ENCODE measurements at places on chromosomes 4 and X. TPM values are rescaled to one million over a fixed set of nuclear protein-coding genes. Genes with fewer than 3 reads are reported as not detected.

The ZNF41 gene
- total RNA-seq, result 6.3 TPM

DNA sequence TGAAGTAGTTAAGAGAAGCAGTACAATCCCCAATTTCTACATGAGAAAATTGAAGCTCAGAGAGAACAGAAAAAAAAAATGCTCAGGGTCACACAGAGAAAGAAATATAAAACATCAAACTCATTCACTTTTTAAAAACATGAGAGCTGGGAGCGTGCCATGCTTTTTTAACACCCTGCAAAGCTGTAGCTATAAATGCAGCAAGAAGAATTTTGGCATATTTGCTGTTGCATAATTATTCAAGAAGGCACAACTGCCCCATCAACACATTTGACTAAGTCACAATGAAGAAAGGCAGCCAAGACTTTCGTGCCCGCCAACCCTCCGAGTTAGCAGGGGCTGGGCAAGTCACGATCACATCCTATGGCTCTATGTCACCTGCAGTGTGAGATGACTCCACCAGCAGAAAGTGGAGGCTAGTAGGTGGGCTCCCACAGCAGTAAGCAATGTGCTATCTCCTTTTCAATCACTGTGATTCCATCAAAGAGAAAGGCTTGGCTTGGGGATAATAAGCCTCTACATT, 214.8 kb downstream of the DHX15 start:
- no peak for DNase-seq
- no peak overlapping the region for H3K27ac ChIP-seq
- H3K36me3 ChIP-seq, result no peaks in the 10 kb centered on the region
- H3K4me1 ChIP-seq, result no peaks in the 10 kb centered on the region
- H3K27me3 ChIP-seq, result no peaks in the 10 kb centered on the region
- no peak overlapping the region for H3K4me3 ChIP-seq

DNA sequence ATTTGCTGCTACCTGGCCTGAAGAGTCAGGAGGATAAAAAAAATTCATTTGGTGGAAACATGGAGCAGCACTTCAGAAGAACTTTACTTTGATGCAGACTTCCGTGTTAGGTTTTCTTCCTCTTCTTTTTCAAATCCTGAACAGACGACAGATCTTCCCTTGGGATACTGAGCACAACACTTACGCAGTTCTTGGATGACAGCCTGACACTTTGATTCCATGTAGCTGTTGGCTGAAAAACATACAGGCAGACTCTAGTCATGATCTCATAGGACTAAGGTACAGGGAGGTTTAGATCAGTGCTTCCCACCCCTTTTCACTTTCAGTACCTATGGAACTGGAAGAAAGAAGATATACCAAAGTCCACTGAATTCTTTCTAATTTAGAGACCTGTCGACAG, 9.2 kb downstream of the CMC4 start:
- H3K4me3 ChIP-seq, result no peak overlapping the region
- DNase-seq, result no peak
- H3K27ac ChIP-seq, result no peak overlapping the region
- no peaks in the 10 kb centered on the region for H3K27me3 ChIP-seq

The CXCR3 gene
- total RNA-seq, result not detected

DNA sequence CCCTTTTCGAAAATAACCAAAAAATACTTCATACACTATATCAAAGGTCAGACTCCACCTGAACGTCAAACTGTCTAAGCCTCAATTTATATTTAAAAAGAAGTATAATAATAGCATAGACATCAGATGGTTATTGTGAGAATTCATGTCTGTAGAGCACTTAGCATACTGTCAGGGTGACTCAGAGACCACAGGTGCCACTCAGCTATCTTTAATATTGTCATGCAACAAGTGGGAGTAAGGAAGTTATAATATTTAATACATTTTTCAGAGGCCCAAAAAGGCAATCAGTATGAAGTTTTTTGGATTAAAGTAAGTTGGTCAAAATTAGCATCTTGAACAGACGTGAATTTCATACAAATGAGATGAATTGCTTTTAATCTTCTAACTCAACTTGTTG, 93.3 kb downstream of the PHOX2B start:
- no peaks in the 10 kb centered on the region for H3K36me3 ChIP-seq
- H3K27me3 ChIP-seq, result no peaks in the 10 kb centered on the region
- H3K27ac ChIP-seq, result no peak overlapping the region
- no peak overlapping the region for H3K4me3 ChIP-seq
- no peak for DNase-seq

The SSX2 gene
- not detected for total RNA-seq

The ADGRG4 gene
- total RNA-seq, result 0.19 TPM
